Uterine smooth muscle cell (primary cell): ENCODE measurements at places on chromosomes 3 and 15. TPM values are rescaled to one million over a fixed set of nuclear protein-coding genes. Genes with fewer than 3 reads are reported as not detected.

TM4SF4 gene
- not detected in 2 replicates for total RNA-seq

LYZL4 gene
- not detected in 2 replicates for total RNA-seq

CCR8 gene
- total RNA-seq = not detected in 2 replicates

PEX11A gene
- total RNA-seq = 5.8 and 9.1 TPM in 2 replicates

ALPK3 gene
- total RNA-seq = 0.11 and 0.25 TPM in 2 replicates

SERINC4 gene
- total RNA-seq = 0.11 TPM in 1 of 2 replicates, not detected in the other

ANKRD28 gene
- total RNA-seq = 206 and 218 TPM in 2 replicates

CNTN3 gene
- total RNA-seq = 4.2 and 5.0 TPM in 2 replicates

AGBL1 gene
- not detected in 2 replicates for total RNA-seq

GABRR3 gene
- total RNA-seq = not detected in 2 replicates

SCN10A gene
- total RNA-seq = not detected in 2 replicates

TM4SF18 gene
- total RNA-seq = 0.22 and 0.37 TPM in 2 replicates

WNT7A gene
- not detected in 2 replicates for total RNA-seq

SLC22A14 gene
- total RNA-seq = under 0.01 TPM in 1 of 2 replicates, not detected in the other

CNTN4 gene
- total RNA-seq = 0.12 and 1.00 TPM in 2 replicates

PRR20G gene
- total RNA-seq = not detected in 2 replicates

PLXND1 gene
- 56.2 and 66.1 TPM in 2 replicates for total RNA-seq

NAALADL2 gene
- 11.9 and 13.7 TPM in 2 replicates for total RNA-seq

WDR93 gene
- total RNA-seq = under 0.01 TPM in 2 replicates

IGDCC3 gene
- under 0.01 TPM in 1 of 2 replicates, not detected in the other for total RNA-seq

SIDT1 gene
- not detected in 2 replicates for total RNA-seq

SV2B gene
- total RNA-seq = under 0.01 and 0.12 TPM in 2 replicates

GP5 gene
- under 0.01 TPM in 1 of 2 replicates, not detected in the other for total RNA-seq

SLC22A13 gene
- total RNA-seq = 0.22 and 0.25 TPM in 2 replicates

LIPH gene
- total RNA-seq = under 0.01 TPM in 1 of 2 replicates, not detected in the other

HIGD1A gene
- total RNA-seq = 145 and 241 TPM in 2 replicates

STRA6 gene
- total RNA-seq = 3.9 and 4.5 TPM in 2 replicates

CPLX3 gene
- total RNA-seq = not detected in 2 replicates

ARHGEF26 gene
- total RNA-seq = 2.1 and 2.2 TPM in 2 replicates

ITIH3 gene
- 0.12 TPM in 1 of 2 replicates, not detected in the other for total RNA-seq

CELF6 gene
- 0.11 and 0.37 TPM in 2 replicates for total RNA-seq

SEMA6D gene
- total RNA-seq = 4.2 and 4.5 TPM in 2 replicates
